Left renal pelvis (tissue), 4 donors: ENCODE measurements at places on chromosomes 3 and 15. TPM values are rescaled to one million over a fixed set of nuclear protein-coding genes. Genes with fewer than 3 reads are reported as not detected.

DNA sequence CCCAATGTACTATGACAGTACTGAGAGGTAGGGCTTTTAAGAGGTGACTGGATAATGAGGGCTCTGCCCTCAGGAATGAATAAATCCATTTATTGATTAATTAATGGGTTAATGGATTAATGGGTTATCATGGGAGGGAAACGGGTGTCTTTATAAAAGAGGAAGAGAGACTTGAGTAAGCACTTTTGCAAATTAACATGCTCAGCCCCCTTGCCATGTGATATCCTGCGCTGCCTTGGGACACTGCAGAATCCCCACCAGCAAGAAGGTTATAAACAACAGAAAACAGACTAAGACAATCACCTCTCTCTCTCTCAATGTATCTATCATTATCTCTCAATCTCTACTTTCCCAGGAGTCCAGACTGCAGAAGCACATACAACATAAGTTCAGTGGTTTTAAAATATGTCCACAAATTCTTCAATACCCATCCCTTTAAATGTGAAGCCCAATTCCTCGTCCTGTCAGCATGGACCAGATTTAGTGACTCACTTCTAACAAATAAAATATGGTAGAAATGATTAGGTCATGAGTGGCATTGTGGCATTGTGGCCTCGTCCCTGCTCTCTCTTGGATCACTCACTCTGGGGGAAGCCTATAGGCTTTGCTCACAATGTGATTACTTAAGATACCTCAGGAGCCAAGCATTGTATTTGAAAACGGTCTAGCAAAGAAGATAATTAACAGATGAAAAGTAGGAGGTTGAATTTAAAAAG lies 40.0 kb upstream of the IL12A start:
- DNase-seq: no peak

DNA sequence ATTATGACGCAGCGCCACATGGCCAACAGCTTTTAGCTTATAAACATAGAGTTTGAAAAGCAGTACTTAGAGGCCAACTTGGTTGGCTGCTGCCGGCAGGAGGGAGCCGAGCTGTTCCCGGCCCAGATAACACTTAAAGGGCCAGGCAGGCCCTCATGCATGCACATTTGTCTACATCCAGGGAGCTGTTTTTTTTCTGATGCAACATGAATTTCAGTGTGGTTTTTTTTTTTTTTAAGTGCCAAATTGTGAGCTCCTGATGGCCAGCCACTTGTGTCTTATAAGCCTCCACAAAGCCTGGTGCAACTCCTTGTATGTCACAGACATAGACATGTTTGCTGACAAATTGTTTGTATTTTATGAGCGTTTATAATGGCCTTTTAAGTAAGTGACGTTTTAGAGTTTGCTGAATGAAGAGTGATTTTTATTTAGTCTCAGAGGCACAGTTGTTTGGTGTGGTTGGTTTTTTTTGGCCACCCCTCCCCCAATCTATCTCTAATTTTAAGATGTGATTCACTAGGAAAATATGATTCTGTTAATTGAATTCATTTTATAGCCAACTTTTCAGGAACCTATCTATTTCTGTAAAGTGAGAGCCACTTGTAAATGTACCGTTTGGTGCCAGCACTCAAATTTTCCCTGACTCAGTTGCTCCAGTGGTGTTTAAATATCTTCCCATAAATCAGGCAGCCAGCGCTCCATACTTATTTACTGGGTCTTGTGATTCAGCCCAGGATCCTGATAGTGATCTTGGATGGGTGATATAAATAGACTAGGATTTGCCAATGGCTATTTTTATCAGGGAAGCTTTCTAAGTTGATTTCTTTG lies 134.3 kb downstream of the VGLL4 start:
- DNase-seq: no peak

DNA sequence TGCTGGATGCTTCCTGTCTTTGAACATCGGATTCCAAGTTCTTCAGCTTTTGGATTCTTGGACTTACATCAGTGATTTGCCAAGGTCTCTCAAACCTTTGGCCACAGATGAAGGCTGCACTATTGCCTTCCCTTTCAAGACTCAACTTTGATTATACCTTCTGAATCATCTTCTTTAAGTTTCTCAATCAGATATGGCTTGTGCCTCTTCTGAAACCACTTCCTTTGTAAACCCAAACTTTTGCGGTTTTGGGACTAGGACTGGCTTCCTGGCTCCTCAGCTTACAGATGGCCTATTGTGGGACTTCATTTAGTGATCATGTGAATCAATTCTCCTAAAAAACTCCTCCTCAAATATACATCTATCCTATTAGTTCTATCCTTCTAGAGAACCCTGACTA lies 47.1 kb upstream of the CADPS start:
- DNase-seq: no peak

C2CD4A gene
- 0.24 TPM for polyA plus RNA-seq

GJD2 gene
- not detected for polyA plus RNA-seq
